Activated T-helper 1 cell treated with anti-CD3 and anti-CD28 coated beads, Interleukin-12 subunit alpha, Interleukin-12 subunit beta, Interleukin-2, Interleukin-4 antibody, amounts not matched to agents 30 ng/mL and 10 ng/mL and 1 ng/mL, durations not matched to agents 14 hours and 24 hours and 36 hours (primary cell): ENCODE measurements at places on chromosomes 11 and 22.

- no peak for DNase-seq
- no peak overlapping the region for H3K27ac ChIP-seq
- no peak overlapping the region for H3K4me3 ChIP-seq
- H3K4me1 ChIP-seq: no peaks in the 10 kb centered on the region
- H3K36me3 ChIP-seq: no peaks in the 10 kb centered on the region
- H3K27me3 ChIP-seq: peaks cover 2% of the 10 kb centered on the region
These were observed 26.5 kb downstream of the RPL27A start for GRCh38 chr11:8709002-8709672.

DNA sequence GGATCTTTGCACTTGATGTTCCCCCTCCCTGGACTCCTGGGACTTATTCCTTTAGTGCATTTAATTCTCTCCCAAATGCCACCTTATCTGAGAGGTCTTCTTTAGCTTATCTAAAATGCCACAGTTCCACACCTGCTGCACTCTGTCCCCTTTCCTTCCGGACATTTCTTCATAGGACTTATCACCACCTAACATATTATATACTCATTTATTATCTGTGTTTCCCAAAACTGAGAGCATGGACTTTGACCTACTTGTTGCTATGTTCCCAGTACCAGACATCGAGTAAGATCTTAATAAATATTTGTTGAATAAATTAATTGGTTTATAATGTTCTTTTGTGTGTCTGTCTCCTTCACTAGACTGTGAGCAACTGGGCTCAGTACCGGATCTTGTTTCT lies 585.3 kb downstream of the INSC start:
- no peak for DNase-seq
- no peaks in the 10 kb centered on the region for H3K4me1 ChIP-seq
- no peak overlapping the region for H3K27ac ChIP-seq
- H3K27me3 ChIP-seq: no peaks in the 10 kb centered on the region
- no peaks in the 10 kb centered on the region for H3K36me3 ChIP-seq
- H3K4me3 ChIP-seq: no peak overlapping the region

DNA sequence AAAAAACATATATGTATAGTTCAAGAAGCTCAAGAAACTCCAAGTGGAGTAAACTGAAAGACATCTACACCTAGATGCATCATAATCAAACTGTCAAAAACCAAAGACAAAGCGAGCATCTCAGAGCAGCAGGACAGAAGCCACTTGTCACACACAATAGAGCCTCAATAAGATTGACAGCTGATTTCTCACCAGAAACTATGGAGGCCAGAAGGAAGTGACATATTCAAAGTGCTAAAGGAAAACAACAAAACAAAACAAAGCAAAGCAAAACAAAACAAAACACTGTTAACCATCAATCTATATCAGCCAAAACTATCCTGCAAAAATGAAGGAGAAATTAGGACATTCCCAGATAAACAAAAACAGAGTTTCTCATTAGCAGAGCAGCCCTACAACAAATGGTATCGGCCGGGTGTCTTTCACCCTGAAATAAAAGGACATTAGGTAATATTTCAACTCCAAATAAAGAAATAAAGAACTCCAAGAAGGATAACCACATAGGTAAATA lies 65.8 kb upstream of the SEPTIN5 start:
- no peaks in the 10 kb centered on the region for H3K4me1 ChIP-seq
- DNase-seq: no peak
- no peak overlapping the region for H3K27ac ChIP-seq
- H3K36me3 ChIP-seq: no peaks in the 10 kb centered on the region

GRCh38 chr22:28111501-28112189 lies 192.6 kb upstream of the PITPNB start:
- DNase-seq: no peak
- H3K4me3 ChIP-seq: no peak overlapping the region
- H3K27ac ChIP-seq: no peak overlapping the region
- no peaks in the 10 kb centered on the region for H3K36me3 ChIP-seq
- H3K4me1 ChIP-seq: no peaks in the 10 kb centered on the region
